ENCODE measurements at places on chromosomes 5 and 9. TPM values are rescaled to one million over a fixed set of nuclear protein-coding genes. Genes with fewer than 3 reads are reported as not detected.

The SLC6A19 gene
- total RNA-seq: not detected

The SAXO1 gene
- total RNA-seq: 0.51 TPM

The THBS4 gene
- 0.33 TPM for total RNA-seq

The LVRN gene
- 0.49 TPM for total RNA-seq

The CMBL gene
- 9.0 TPM for total RNA-seq

The SLC1A3 gene
- 1.5 TPM for total RNA-seq
